ENCODE measurements at places on chromosomes 12 and 14.

GRCh38 chr12:95201056-95201670 is 16.1 kb downstream of the FGD6 start:
- DNase-seq, result no peak

DNA sequence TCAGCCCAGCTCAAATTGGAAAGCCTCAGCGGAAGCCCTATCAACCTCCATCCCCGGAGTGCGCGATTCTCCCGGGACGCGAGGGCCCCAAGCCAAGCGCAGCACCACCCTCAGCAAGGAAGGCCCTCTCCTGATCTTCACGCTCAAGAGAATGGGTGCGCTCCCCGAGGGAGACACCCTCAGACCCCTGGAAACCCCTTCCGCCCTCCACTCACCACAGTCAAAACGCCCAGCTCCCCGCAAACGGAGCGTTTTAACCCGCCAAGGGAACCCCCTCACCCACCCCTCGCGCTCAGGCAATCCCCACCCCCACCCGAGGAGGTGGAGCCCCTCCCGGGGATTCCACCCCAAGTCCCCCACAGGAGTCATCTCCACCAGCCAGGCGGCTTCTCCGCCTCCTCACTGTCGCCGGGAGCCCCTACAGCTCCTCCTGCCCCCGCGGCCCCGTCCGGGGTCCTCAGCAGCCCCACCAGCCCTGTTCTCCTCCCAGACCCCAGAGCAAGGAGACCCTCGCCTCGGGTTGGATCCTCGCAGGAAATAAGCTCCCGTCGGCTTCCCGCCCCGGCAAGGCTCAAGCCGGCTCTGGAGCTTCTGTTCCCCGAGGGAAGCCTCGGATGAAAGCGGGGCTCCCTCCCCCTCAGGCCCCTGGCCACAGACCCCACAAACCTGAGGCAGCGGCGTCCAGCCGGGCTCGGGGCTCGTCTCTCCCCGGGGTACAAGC is 507 bp downstream of the BAZ2A start:
- DNase-seq, result no peak

DNA sequence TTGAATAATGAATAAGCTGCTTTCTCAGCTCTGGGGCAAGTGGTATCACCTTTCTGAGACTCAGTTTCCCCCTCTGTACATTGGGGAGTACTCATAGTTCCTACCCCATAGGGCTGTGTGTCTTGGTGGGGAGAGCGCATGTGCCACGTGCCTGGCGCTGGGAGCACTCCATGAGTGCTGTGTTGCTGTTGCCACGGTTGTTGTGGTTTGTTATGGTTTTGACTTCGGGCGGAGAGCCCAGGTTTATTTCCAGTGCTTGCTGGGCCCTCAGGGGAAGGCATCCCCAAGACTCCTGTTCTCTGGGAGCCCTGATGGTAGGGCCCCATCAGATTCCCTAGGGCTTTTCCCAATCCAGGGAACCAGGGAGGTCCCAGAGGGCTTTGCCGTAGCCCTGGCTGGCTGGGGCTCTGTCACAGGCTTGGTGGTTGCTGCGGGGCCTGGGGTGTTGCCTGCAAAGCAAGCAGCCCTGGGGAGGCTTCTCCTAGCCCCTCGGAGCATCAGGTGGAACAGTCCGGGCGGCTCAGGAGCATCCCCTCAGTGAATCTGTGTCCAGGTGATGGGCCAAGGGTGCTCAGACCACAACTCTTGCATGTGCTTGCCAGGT is 18.6 kb downstream of the SH2B3 start:
- DNase-seq, result no peak

DNA sequence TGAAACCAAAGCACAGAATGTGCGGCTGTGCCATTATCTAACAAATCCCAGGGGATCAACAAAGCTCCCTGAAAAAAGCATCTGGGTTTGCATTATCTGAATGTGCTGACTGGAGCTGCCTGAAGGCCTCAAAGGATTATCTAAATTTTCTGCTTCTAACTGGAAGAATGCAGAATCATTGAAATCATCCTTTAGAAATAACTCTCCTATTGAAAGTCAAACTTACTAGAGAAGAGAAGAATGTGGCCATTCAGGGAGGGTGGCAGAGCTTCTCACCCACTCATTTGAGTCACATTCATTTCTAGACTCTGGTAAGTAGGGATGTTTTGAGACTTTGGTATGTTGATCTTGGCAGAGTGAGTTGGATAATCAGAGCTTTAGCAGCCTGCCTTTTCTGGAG is 220.6 kb upstream of the RGS6 start:
- peak; percentile 41 for DNase-seq

GRCh38 chr12:116194935-116195431 is 82.5 kb downstream of the MED13L start:
- no peak for DNase-seq

DNA sequence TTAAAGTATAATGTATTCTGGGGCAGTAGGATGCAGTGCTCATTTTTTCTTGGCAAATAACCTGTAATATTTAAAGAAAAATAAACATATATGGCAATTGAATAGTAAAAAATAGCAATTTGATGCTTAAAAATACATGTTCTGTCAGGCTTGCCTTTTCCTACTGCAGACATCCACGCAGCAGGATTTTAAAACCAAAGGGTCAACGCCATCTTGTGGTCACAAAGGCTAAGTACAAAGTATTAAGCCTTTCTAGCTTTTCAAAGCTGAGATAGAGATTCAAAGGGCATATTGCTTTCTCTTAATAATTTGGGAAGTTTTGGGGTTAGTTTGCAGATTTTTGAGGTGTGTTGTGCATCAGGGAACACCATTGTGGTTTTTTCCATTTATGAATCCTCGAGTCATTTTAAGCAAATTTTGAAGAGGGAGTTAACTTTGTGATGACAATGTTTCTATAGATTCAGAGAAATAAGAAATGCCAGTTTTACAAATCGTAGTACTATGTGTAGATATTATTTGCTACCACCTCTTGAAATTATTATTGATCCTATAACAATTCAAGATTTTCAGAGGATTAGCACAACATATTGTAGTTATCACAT is 4.7 kb upstream of the CCER1 start:
- DNase-seq, result no peak

DNA sequence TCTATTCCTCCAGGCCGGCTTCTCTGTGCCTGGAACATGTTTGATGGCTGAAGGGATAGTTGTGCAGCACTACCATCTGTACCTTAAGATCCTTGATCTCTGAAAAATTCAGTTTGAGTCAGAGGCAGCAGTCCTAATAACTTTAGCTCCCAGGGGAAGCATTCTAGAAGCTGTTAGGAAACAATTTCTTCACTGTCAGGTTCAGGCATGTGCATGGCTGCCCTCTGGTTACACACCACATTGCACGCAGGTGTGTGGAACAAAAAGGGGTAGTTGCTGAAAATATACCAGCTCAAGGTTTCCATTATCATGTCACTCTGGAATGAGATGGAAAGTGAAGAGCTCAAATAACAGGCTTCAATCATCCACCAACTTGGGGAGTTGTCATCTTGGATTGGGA is 80.1 kb downstream of the CHST11 start:
- DNase-seq, result no peak

GRCh38 chr14:68473794-68474193 is 319.1 kb downstream of the ZFP36L1 start:
- no peak for DNase-seq

DNA sequence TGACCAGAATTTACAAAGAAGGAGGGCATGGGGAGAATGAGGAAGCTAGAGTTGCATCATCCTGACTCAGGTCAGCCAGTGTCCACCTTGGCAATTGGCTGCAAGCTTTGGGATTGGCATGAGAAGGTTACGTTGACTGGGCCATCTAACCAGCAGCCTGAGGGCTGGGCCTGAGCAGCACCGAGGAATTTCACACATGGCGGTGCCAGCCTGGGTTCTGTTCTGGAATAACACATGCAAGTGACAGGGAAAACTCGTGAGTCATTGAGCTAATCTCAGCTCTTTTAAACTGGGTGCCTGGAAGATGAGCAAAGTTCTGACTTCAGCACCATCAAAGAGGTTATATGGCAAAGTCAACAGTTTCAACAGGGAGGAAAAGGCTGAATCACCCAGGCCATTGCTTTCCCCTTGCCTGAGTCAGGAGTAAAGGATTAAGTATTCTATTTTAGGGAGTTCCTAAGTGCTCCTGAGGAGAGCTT is 543.2 kb upstream of the TBX3 start:
- no peak for DNase-seq

- DNase-seq, result no peak
Measured at GRCh38 chr14:55092341-55092740, 36.7 kb upstream of the LGALS3 start.

GRCh38 chr12:113152835-113153814 is 3.6 kb downstream of the CFAP73 start:
- peak; percentile 66 for DNase-seq

DNA sequence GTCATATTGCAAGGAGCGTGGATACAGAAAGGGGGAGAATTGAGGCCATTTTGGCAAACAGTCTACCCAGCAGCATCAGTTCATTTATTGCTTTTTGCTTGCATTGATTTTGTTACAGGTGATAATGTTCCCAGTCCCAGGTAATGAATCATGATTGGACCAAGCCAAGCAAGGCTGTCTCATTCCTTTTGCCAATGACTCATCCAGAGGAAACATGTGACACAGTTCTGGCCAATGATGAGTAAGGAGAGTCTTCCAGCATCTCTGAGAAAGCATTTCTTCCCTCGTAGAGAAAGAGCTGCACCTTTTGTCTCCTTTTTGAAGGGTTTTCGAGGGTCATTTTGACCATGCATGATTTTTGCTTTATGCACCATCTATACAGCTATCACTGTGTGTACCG is 68.2 kb downstream of the SLC15A4 start:
- DNase-seq, result no peak

DNA sequence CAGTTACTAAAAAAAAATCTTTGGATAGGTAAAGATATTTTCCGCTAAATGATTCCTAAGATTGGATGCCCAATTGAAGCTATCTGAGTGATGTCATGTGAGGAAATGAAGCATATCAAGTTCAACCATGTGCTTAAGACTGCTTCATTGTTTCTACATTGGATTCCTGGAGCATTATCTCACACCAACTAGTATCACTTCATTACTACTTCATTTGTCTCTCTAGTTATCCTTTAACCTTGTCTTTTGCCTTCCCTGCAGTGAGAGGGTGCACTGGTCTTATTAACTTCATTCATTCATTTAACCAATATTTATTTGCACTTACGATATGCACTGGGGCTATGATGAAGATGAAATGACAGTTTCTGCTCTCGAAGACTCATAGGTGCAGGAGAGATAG is 198.1 kb downstream of the SLC38A4 start:
- DNase-seq, result no peak
